CD4-positive, alpha-beta memory T cell (primary cell): ENCODE measurements at places on chromosomes 5 and 9.

DNA sequence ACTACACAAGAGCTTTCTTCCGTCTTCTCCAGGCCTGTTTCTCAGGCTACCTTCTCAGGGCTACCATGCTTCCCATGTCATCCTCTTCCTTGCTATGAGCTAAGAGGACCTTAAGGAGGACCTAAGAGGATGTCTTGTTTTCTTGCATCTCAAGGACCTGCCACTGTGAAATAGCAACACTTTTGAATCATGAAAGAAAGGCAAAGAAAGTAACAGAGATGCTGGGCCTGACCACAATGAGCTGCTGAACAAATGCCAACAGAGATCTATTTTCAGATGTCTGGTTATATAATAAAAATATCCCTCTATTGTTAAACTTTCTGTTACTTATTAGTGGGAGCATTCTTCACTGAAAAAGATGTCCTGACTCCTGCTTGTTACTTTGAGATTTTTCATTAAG, 36.7 kb upstream of the ANXA1 start:
- no peak overlapping the region for H3K4me3 ChIP-seq
- H3K27me3 ChIP-seq = no peaks in the 10 kb centered on the region
- no peak for DNase-seq
- H3K36me3 ChIP-seq = no peaks in the 10 kb centered on the region
- H3K27ac ChIP-seq = no peak overlapping the region

- DNase-seq = no peak
- H3K4me1 ChIP-seq = peaks cover 8% of the 10 kb centered on the region
- no peaks in the 10 kb centered on the region for H3K27me3 ChIP-seq
- no peaks in the 10 kb centered on the region for H3K36me3 ChIP-seq
Observed at GRCh38 chr9:114497236-114497635, 8.0 kb downstream of the WHRN start.

DNA sequence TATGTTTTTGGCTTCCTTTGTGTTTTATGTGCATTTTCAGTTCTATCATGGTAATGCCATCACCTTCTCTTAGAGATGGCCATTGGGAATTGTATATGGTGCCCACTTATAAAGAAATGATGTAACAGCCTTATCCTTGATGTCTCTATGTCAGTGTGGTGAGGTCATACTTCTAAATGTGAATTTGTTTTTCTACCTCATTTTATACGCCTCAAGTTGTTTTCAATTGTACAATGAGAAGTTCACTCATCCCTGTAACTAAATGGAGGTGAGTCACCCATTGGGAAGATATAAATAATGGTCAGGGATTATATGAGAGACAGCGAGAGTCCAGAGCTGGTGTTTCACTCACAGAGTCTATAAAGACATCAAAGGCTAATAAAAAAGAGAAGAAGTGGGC, 402.4 kb downstream of the AGTPBP1 start:
- no peaks in the 10 kb centered on the region for H3K4me1 ChIP-seq
- H3K4me3 ChIP-seq = no peak overlapping the region
- H3K27ac ChIP-seq = no peak overlapping the region

DNA sequence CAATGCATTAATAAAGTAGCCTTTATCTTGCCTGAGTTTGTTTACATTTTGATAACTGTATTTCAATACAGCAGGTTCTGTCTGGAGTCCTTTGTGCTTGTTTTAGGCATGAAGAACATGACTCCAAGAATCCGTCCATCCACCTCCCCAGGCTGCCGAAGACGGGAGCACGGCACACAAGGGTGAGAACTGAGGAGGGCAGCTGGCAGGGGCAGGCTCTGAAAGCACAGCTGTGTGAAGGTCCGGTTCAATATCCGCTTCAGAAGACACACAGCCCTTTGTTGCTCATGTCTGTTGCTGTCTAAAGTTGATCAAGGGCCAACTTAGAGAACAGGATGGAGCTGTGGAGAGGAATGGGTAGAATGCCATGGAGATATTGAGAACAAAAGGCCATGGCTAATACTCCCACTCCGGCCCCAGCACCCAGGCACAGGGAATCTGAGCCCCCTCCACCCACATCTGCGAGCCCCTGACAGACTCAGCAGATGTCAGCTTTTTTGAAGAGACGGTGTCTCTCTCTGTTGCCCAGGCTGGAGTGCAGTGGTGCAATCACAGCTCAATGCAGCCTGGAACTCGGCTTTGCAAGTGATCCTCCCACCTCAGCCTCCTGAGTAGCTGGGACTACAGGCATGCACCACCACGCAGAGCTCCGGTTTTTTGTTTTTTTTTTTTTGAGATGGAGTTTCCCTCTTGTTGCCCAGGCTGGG, 58.5 kb upstream of the GNE start:
- DNase-seq = no peak
- no peak overlapping the region for H3K27ac ChIP-seq
- no peaks in the 10 kb centered on the region for H3K4me1 ChIP-seq
- H3K36me3 ChIP-seq = no peaks in the 10 kb centered on the region
- H3K4me3 ChIP-seq = no peak overlapping the region
- H3K27me3 ChIP-seq = no peaks in the 10 kb centered on the region

DNA sequence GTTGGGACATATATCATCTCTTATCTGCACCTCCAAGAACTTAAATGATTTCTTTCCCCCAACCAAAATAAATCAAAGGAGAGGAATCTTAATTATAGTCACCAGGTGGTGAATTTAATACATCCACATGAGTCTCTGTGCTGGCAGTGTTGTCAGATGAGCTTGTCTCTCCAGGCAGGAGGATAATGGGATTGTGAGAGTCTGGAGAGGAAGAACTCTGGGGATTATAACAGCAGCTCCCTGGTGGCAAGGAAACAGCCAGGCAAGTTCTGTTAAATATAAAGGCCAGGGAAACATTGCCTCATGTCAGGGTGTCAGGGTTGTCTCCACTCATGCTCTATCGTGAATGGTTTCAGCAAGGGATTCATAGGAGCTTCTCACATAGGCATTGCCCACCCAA, 80.8 kb downstream of the TLR4 start:
- no peak for DNase-seq
- peaks cover 15% of the 10 kb centered on the region for H3K4me1 ChIP-seq
- no peaks in the 10 kb centered on the region for H3K36me3 ChIP-seq
- H3K27ac ChIP-seq = no peak overlapping the region
- H3K27me3 ChIP-seq = no peaks in the 10 kb centered on the region
- no peak overlapping the region for H3K4me3 ChIP-seq

- H3K27ac ChIP-seq = no peak overlapping the region
- no peak overlapping the region for H3K4me3 ChIP-seq
- peaks cover 42% of the 10 kb centered on the region for H3K36me3 ChIP-seq
- no peaks in the 10 kb centered on the region for H3K4me1 ChIP-seq
- DNase-seq = no peak
Observed at GRCh38 chr9:33110686-33111085, 34.2 kb upstream of the SMU1 start.

GRCh38 chr5:60699609-60700415, at the start of gene DEPDC1B:
Gene DEPDC1B (minus strand): TSS chr5:60700166. CDS start chr5:60700093, 73 bp downstream.
- peak within 1 kb of the TSS; percentile 99 for H3K4me3 ChIP-seq
- no peaks in the 10 kb centered on the region for H3K27me3 ChIP-seq
- H3K27ac ChIP-seq = peak within 1 kb of the TSS; percentile 61
- peak; percentile 81 for DNase-seq

- H3K4me1 ChIP-seq = peaks cover 46% of the 10 kb centered on the region
- H3K4me3 ChIP-seq = peak overlapping the region; percentile 95
- DNase-seq = no peak
Observed at GRCh38 chr5:40682154-40683017, 2.7 kb downstream of the PTGER4 start.
